ENCODE measurements at places on chromosomes 5 and 9. TPM values are rescaled to one million over a fixed set of nuclear protein-coding genes. Genes with fewer than 3 reads are reported as not detected.

DNA sequence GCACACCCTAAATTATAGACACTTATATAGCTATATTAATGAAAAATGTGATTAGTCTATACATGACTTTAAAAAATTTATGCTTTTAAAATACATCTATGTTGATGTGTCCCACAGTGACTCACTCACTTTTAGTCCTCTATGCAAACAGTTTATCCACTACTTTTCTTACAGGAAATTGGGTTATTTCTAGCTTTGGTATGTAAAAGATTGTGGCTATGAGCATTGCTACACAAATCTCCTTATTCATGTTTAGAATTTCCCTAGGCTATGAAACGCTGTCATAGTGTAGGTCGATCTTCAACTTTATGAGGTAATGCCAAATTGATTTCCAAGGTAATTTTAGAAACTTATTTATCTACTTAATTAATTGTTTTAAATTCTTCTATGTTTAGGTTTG is 687.4 kb downstream of the PRR16 start:
- H3K27me3 ChIP-seq = peaks cover 9% of the 10 kb centered on the region
- no peaks in the 10 kb centered on the region for H3K4me1 ChIP-seq
- no peak for DNase-seq
- no peaks in the 10 kb centered on the region for H3K36me3 ChIP-seq
- H3K27ac ChIP-seq = no peak overlapping the region

C9orf153 gene
- not detected for total RNA-seq

PRLR gene
- 0.05 TPM for total RNA-seq

FAM219A gene
- total RNA-seq = 13.3 TPM

DNA sequence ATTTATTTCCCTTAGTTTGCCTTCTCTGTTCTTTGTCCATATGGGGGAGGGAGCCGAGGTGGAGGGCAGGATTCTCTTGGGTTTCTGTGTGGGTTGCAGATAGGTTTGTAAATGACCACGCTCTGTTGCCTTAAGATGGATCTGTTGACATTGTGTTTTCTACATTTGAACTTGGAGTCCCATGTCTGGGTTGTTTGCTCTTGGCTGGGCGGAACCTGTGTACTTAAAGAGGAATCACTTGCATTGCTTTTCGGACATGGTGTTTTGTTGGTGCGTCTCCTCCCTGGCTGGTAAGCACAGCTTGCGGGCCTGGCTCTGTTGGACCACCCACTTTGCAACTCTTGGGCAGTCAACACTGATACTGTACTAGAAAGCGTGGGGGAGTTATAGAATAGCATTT is 45.9 kb downstream of the EHMT1 start:
- H3K4me3 ChIP-seq = no peak overlapping the region
- peaks cover 14% of the 10 kb centered on the region for H3K4me1 ChIP-seq
- DNase-seq = peak; percentile 57
- no peak overlapping the region for H3K27ac ChIP-seq

DNA sequence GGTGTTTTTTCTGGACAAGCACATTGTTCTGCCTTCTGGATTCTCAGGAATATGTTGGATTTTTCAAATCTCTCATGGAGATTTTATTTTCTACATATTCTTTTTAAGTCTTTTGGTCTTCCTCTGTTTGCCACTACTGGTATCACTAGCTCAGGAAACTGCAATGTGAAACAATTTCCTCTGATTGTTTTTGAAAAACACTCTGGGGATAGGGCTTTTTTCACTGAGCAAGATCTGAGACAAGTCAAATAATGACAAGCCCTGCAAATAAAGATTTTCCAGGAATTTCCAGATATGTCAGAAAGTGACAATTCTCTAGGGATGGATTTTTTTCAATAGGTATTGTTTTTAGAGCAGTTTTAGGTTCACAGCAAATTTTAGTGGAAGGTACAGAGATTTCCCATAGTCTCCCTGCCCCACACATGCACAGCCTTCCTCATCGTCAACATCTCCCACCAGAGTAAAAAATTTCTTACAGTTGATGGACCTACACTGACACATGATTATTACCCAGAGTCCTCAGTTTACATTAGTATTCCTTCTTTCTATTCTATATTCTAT is 86.9 kb upstream of the TMEM161B start:
- H3K36me3 ChIP-seq = no peaks in the 10 kb centered on the region
- DNase-seq = no peak
- H3K4me3 ChIP-seq = no peak overlapping the region

DNA sequence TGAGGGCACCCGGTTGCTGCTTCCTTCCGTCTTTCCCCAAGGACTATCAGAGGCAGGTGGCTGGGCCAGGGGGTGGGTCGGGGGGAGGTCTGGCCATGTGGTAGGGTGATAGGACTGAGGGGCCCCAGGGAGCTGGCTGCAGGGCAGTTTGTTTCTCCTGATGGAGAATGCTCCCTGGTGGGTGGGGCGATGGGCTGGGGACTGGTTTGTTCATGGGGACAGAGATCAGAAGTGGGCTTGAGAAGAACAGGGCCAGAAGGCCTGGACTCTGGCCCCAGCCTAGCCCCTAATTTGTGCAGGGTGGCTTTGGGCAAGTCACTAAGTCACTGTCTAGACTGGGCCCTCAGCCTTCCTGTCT is 117.4 kb downstream of the RGS3 start:
- H3K27me3 ChIP-seq = no peaks in the 10 kb centered on the region
- no peak for DNase-seq
- H3K4me3 ChIP-seq = no peak overlapping the region
- peaks cover 54% of the 10 kb centered on the region for H3K36me3 ChIP-seq
- H3K27ac ChIP-seq = no peak overlapping the region

DNA sequence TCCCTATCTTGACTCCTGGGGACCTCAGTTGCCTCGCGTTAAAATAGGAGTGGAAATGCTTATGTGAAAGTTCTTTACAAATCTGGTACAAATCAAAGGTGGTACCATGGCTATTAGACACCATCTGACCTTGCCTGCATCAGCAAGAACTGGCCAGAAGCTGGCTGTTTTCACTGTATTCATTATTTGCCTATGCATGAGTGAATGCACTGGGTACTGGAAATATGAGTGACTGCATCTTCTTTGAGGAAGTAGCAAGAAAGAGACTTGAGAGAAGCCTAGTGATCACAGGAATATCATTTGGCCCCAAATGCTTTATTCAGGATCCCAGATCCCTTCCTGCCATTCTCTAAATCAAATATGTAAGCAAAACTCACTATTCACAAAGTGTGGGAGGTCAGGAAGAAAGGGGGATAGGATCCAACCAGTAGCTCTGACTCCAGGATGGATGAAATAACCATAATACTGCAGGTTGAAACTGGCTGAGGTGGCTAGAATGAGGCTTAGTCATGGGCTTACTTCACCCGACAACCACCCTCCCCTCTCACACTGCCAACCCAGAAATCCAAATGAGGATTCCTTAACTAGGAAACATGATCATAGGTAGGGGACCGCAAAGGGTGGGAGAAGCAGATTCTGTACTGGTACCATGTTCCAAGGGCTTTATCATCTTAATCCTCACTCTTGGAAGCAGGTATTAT is 56.7 kb downstream of the FAM114A2 start:
- no peaks in the 10 kb centered on the region for H3K4me1 ChIP-seq
- H3K27me3 ChIP-seq = peaks cover 38% of the 10 kb centered on the region
- no peak overlapping the region for H3K27ac ChIP-seq
- H3K4me3 ChIP-seq = no peak overlapping the region
- no peaks in the 10 kb centered on the region for H3K36me3 ChIP-seq

All from SJSA1 (cell line).